Astrocyte of the hippocampus (primary cell): ENCODE measurements at places on chromosomes 3 and 15.

DNA sequence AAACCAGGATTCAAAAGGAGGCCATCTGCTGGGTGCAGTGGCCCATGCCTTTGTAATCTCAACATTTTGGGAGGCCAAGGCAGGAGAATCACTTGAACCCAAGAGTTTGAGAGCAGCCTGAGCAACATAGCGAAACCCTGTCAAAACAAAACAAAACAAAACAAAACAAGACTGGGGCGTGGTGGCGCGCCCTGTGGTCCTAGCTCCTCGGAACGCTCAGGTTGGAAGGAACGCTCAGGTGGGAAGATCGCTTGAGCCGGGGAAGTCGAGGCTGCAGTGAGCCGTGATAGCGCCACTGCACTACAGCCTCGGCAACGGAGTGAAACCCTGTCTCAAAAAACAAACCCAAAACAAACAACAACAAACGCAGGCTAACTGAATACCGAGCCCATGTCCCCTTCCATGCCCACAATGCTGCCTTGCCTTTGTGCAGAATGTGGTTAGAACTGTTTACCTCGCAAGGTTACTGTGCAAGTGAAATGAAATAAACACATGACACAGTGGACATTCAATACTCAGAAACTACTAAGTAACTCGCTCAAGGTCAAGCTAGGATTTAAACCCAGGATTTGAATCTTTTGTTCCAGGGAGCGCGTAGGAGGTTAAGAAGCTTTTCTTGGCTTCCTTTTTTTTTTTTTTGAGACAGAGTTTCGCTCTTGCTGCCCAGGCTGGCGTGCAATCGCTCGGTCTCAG is 766 bp upstream of the EMC4 start:
- peak; percentile 19 for DNase-seq

- peak; percentile 15 for DNase-seq
These were observed 34.5 kb upstream of the CHST2 start for GRCh38 chr3:143084856-143085731.

GRCh38 chr15:25674913-25675312 is 188.2 kb downstream of the ATP10A start:
- no peak for DNase-seq

GRCh38 chr3:197791892-197792647 is 1.0 kb downstream of the LRCH3 start:
- DNase-seq: no peak

- no peak for DNase-seq
These were observed 166.8 kb upstream of the LPP start for GRCh38 chr3:187987187-187987586.

DNA sequence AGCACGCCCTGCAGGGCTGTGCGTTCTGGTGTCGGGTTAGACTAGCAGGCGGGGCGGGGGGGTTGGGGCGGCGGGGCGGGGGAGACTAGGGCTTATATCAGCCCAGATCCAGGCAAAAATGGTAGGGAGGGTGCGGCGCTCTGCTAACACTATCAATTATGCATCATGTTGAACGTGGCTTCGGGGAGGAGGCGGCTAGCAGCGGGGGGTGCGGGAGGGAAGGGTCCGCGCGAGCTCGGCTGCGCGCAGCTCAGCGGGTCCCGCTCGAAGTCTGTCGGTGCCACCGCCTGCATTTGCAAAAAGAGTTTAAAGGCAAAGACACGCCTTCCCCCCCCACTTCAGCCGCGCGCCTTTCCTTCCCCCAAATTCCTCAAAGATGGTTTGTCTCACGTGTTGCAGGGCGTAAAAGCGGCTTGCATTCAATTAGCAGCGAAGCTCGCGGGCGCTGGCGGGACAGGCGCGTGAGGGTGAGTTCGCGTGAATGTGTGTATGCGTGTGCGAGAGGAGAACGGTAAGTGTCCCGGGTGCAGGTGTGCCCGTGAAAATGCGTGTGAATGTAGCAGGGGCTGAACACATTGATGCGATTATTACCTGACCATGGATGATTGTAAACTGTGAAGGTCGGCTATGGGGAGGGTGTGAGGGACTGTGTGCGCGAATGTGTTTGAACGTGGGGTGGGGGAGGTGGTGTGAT is at the start of gene ISLR2:
Gene ISLR2, plus strand, starts transcription at position 432 of the 694 bp plus-strand sequence. CDS start 2,169 bp downstream, outside the sequence.
- DNase-seq: peak; percentile 63

DNA sequence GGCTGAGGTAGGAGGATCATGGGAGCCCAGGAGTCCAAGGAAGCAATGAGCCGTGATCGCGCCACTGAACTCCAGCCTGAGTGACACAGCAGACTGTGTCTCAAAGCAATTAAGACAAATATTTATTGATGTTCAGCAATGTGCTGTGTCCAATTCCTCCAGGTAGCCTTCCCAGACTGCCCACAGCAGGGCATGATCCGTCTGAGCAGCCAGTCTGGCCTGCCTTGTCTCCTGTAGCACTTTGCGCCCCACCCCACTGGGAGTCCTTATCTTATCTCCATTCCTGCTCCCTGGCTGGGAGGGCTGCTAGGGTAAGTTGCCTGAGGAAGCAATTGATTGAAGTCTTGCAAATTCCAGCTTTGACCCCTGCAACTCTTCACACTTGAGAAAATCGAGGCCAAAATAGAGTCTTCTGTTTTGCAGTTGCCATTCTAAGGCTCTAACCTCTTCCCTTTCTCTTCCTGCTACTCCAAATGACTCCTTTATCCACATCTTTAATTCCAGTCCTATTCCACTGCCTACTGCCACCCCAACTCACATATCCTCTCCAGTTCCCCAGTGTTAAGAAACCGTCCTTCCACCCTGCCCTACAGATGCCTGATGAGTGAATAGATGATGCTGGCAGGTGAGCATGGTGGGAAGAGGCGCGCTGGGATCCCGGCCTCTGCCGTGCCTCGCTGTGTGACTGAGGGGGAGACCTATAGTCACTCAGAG is 26.9 kb upstream of the LCTL start:
- no peak for DNase-seq

- DNase-seq: no peak
These were observed 72.6 kb downstream of the CCR1 start for GRCh38 chr3:46135475-46135874.

GRCh38 chr3:11699083-11699427 is 55.3 kb upstream of the VGLL4 start:
- DNase-seq: peak; percentile 59

DNA sequence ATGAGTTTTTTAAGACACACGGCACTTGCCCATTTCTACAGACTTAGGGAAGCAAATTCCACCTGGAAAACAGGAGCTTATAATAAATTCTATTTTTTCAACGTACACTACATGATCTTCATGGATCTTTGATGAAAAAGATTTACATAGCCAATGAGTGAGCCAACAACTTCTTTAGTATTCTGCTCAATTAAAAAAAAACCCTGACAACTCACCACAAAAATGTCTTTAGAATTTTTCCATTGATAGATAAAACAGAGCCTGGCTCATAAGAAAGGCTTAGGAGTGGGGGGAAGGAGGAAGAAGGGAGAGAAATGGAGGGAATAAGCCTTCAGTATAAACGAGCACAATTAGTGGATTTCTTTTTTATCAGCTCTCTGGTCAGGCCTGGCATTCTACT is 126.7 kb downstream of the ATP10A start:
- DNase-seq: peak; percentile 46

DNA sequence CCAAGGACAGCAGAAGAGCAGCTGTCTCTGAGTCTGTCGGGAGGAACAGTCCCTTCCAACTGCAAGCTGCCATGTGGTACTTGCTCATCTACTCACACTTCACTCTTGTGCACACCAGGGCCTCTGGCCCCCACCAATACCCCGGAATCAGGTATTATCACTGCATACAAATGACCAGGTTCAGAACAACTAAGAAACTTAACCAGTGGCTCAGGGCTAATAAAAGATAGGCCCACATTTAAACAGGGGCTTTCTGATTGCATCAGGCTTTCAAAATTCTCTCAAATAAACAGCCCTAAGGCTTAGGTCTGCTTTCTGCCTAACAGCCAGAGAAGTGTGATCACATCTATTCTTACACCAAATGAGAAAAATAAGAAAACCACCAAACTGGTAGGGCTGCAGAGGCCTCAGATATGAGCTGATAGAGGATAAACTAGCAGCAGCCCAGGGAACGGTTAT is 20.7 kb downstream of the CCDC12 start:
- no peak for DNase-seq

- no peak for DNase-seq
These were observed 7.0 kb downstream of the TTC21A start for GRCh38 chr3:39114456-39114855.

- DNase-seq: no peak
These were observed 185.8 kb upstream of the PRICKLE2 start for GRCh38 chr3:64411101-64411500.
